ENCODE measurements at places on chromosomes 7 and 10. TPM values are rescaled to one million over a fixed set of nuclear protein-coding genes. Genes with fewer than 3 reads are reported as not detected.
A peak's percentile ranks its signal among the peaks of the same experiment; 100 is the strongest.

Gene GBF1
- total RNA-seq = 31.7 TPM

Gene KLHL7
- total RNA-seq = 33.0 TPM

- no peak for DNase-seq
- H3K27me3 ChIP-seq = no peaks in the 10 kb centered on the region
- H3K4me3 ChIP-seq = no peak overlapping the region
Observed at GRCh38 chr10:129942019-129942277, 22.1 kb downstream of the EBF3 start.

GRCh38 chr7:51234609-51235308, 81.8 kb downstream of the COBL start:
- H3K36me3 ChIP-seq = no peaks in the 10 kb centered on the region
- no peak overlapping the region for H3K27ac ChIP-seq
- no peaks in the 10 kb centered on the region for H3K27me3 ChIP-seq
- no peak for DNase-seq

- no peaks in the 10 kb centered on the region for H3K27me3 ChIP-seq
- peak within 1 kb of the TSS; percentile 21 for H3K4me3 ChIP-seq
- H3K36me3 ChIP-seq = no peaks in the 10 kb centered on the region
- DNase-seq = no peak
- peaks cover 6% of the 10 kb centered on the region for H3K4me1 ChIP-seq
Observed at GRCh38 chr10:80132299-80133139, at the start of gene PLAC9. PLAC9 (plus strand) TSS chr10:80132730; CDS start chr10:80132763, 33 bp downstream.

Measured in uterus (tissue), 4 donors.